ENCODE measurements at places on chromosomes 4 and X. TPM values are rescaled to one million over a fixed set of nuclear protein-coding genes. Genes with fewer than 3 reads are reported as not detected.

Gene BMPR1B
- total RNA-seq = 2.2 TPM

Gene PDE5A
- 8.2 TPM for total RNA-seq

Gene NXF2
- not detected for total RNA-seq

Gene XAGE2
- not detected for total RNA-seq

Gene CFAP47
- not detected for total RNA-seq

Gene DMRTC1
- not detected for total RNA-seq

Gene PDGFRA
- total RNA-seq = 598 TPM

Gene DHX15
- 68.3 TPM for total RNA-seq

Gene NONO
- total RNA-seq = 236 TPM

Gene MAGEA9B
- not detected for total RNA-seq
